WTC11 (cell line): ENCODE measurements at places on chromosomes 7 and 10. TPM values are rescaled to one million over a fixed set of nuclear protein-coding genes. Genes with fewer than 3 reads are reported as not detected.

OR6V1 gene
- not detected in 3 replicates for total RNA-seq

MCM10 gene
- 40.7 to 44.3 TPM (median 42.4 TPM) in 3 replicates for total RNA-seq

ASCC1 gene
- total RNA-seq, result 30.4 to 38.7 TPM (median 32.5 TPM) in 3 replicates

C10orf71 gene
- not detected in 3 replicates for total RNA-seq

SLC26A5 gene
- 0.15 to 0.46 TPM (median 0.41 TPM) in 3 replicates for total RNA-seq

KIAA1549 gene
- total RNA-seq, result 16.3 to 18.7 TPM (median 17.2 TPM) in 3 replicates

TECPR1 gene
- 17.6 to 21.5 TPM (median 18.4 TPM) in 3 replicates for total RNA-seq

PTN gene
- total RNA-seq, result 13.7 to 18.9 TPM (median 14.4 TPM) in 3 replicates

EBLN1 gene
- total RNA-seq, result not detected in 3 replicates

SPDYE9 gene
- total RNA-seq, result not detected in 3 replicates

IGF2BP3 gene
- total RNA-seq, result 129 to 165 TPM (median 164 TPM) in 3 replicates

SSC4D gene
- 18.1 to 27.9 TPM (median 24.4 TPM) in 3 replicates for total RNA-seq

LRRC4 gene
- total RNA-seq, result 7.8 to 14.9 TPM (median 9.9 TPM) in 3 replicates

ORAI2 gene
- 22.2 to 25.9 TPM (median 24.7 TPM) in 3 replicates for total RNA-seq

TRPV6 gene
- 0.63 to 2.0 TPM (median 0.80 TPM) in 3 replicates for total RNA-seq

UNCX gene
- total RNA-seq, result not detected in 3 replicates

CHAT gene
- total RNA-seq, result not detected in 3 replicates

ZNF107 gene
- 13.1 to 14.7 TPM (median 13.7 TPM) in 3 replicates for total RNA-seq

PAOX gene
- 3.6 to 5.6 TPM (median 5.2 TPM) in 3 replicates for total RNA-seq

ATXN7L1 gene
- 36.0 to 38.5 TPM (median 37.7 TPM) in 3 replicates for total RNA-seq

COL1A2 gene
- total RNA-seq, result 81.2 to 96.6 TPM (median 88.1 TPM) in 3 replicates

GRM3 gene
- 0.87 to 1.5 TPM (median 0.94 TPM) in 3 replicates for total RNA-seq

LIPM gene
- not detected in 3 replicates for total RNA-seq

ERVW-1 gene
- 0.07 to 0.14 TPM in 2 of 3 replicates, not detected in the other for total RNA-seq

MINDY4 gene
- 1.8 to 2.2 TPM (median 2.0 TPM) in 3 replicates for total RNA-seq

C10orf88 gene
- 6.4 to 7.7 TPM (median 6.5 TPM) in 3 replicates for total RNA-seq

BTBD16 gene
- not detected in 3 replicates for total RNA-seq

RINT1 gene
- total RNA-seq, result 20.3 to 26.6 TPM (median 23.1 TPM) in 3 replicates

NXPH1 gene
- 0.14 to 0.59 TPM (median 0.27 TPM) in 3 replicates for total RNA-seq

HOGA1 gene
- total RNA-seq, result 0.15 to 0.62 TPM (median 0.55 TPM) in 3 replicates

PNLIPRP1 gene
- 0.68 to 1.2 TPM (median 0.69 TPM) in 3 replicates for total RNA-seq

FAM200A gene
- total RNA-seq, result 5.9 to 7.2 TPM (median 6.6 TPM) in 3 replicates

PDZD7 gene
- 1.9 to 2.7 TPM (median 2.6 TPM) in 3 replicates for total RNA-seq

INMT gene
- 3.5 to 5.6 TPM (median 4.4 TPM) in 3 replicates for total RNA-seq

CLRN3 gene
- not detected in 3 replicates for total RNA-seq

CLEC2L gene
- total RNA-seq, result 0.13 to 0.69 TPM (median 0.44 TPM) in 3 replicates

CYP2C19 gene
- total RNA-seq, result 0.09 to 0.14 TPM in 2 of 3 replicates, not detected in the other

IL6 gene
- total RNA-seq, result 0.27 to 0.71 TPM (median 0.52 TPM) in 3 replicates

CPEB3 gene
- 1.9 to 2.4 TPM (median 2.4 TPM) in 3 replicates for total RNA-seq
